ENCODE measurements at places on chromosomes 12 and 14.
A peak's percentile ranks its signal among the peaks of the same experiment; 100 is the strongest.

DNA sequence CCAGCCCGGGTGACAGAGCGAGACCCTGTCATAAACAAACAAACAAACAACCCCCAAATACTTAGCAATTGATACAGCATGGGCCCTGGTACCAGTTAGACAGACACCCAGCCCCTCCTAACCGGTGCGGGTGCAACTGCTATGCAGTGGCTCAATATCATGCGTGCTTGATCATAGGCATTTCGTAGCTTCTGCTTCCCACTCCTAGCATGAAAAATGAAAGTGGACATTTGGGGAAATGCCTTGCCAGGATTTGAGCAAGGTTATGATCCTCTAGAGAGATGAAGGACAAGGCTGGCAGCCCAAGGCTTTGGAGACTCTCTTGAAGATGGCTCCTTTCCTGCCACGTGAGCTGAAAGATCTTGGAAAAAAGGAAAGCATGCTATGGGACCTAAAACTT is 13.7 kb downstream of the FGF6 start:
- ATAC-seq, result no peak

- ATAC-seq, result no peak
These were observed 102.2 kb downstream of the PRKAB1 start for GRCh38 chr12:119770146-119770545.

GRCh38 chr14:69797573-69798338 is 715 bp upstream of the SLC10A1 start:
- ATAC-seq, result no peak

DNA sequence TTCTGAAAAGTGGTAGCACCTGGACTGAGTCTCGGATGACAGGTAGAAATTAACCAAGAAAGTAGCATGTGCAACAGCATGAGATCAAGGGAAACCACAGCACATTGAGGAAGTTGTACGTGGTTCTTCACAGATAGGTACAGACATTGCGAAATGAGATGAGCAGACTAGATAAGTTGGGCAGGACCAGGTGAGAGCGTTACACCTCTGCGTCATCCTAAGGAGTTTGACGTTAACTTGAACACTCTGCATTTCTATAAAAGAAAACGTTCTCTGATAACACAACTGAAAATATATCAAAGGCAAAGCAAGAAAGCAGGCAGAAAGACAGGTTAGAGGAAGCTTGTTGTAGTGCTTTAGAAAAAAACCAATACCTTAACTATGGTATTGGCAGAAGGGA is 98.5 kb upstream of the RASSF8 start:
- no peak for ATAC-seq

DNA sequence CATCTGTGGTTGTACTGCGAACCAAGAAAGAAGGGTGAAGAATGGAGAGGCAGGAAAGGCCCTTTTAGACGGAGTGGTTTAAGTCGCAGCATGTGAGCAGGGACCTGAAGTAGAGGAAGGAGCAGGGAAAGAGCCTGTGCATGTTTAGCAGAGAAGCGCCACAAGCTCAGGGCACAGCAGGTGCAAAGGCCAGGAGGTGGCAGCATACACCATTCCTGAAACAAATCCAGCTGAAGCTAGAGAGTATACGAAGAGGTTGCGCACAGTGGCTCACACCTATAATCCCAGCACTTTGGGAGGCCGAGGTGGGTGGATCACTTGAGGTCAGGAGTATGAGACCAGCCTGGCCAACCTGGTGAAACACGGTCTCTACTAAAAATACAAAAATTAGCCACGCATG is 49.9 kb downstream of the HELB start:
- ATAC-seq, result no peak

DNA sequence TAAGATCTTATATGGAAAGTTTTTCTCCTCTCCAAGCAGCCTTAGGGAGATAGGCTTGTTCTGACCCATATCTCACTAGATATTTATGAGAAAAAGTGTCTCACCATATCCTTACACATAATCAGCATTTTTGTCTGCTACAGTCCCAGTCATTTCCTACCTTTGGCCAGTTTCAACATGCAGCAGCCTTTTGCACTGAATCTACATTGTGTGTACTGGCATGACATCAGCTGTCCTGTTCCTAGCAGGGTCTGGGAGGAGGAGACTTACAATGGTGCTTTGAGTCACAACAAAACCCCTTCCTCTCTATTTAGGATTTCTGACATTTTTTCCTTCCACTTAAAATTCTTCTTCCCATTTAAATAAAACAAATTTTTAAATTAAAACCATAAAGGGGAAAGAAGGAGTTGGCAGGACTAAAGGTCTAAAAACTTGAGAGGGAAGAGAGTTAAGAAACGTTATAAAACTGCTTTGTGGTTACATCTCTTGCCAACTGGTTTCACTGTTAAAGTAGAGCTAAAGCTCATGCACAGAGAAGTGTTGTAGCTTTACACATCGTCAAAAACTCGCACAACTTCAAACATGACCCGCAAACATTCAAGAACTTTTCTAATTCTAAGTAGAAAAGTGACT is 53.3 kb upstream of the CERS5 start:
- peak; percentile 89 for ATAC-seq

DNA sequence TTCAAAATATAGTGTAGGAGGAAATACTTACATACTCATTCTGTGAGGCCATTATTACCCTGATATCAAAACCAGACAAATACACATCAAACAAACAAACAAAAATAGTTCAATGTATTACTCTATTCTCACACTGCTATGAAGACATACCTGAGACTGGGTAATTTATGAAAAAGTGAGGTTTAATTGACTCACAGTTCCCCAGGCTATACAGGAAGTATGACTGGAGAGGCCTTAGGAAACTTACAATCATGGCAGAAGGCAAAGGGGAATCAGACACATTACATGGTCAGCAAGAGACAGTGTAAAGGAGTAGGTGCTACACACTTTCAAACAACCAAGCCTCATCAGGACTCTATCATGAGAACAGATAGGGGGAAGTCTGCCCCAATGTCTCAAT is 1023.2 kb downstream of the TMTC2 start:
- ATAC-seq, result no peak

- ATAC-seq, result no peak
These were observed 124.1 kb downstream of the ARMH4 start for GRCh38 chr14:58027904-58028303.

DNA sequence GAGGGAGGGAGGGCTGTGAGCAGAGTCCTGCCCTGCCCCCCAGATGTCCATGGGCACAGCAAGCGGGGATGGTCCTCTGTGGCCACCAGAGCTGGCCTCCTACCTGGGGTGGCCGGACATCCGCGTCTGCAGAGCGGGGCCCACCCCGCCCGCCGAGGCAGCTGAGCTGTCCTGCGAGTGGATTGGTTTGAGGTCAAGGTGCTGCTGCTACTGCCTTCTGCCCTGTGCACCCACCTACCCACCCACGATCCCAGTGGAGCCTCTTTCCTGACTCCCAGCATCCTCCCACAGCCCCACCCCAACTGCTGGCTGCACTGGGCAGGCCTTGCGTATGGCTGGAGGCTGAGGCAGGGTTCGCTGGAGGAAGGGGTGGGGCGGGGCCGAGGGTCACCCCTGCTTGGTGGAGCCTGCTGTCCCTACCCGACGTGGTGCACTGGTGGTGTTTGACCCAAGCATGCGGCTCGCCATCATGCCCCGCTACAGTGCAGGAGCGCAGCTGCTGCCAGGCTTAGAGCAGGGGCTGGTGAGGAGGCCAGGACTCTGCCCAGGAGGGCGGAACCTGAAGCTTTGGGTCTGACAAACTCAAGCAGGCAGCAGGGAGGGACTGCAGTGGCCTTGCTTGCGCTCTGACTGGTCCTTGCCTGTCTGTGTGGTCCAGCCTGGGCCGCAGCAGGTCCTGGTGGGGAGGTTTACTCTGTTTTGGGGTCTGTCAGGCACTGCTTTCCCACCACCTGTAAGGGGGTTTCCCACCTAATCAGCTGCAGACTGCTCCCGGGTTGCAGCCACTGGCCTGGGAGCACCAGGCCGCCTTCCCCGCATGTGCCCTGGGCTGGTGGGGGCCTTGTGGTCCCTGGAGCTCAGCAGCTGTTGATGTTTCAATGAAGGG is 23.7 kb downstream of the CEP170B start:
- no peak for ATAC-seq

DNA sequence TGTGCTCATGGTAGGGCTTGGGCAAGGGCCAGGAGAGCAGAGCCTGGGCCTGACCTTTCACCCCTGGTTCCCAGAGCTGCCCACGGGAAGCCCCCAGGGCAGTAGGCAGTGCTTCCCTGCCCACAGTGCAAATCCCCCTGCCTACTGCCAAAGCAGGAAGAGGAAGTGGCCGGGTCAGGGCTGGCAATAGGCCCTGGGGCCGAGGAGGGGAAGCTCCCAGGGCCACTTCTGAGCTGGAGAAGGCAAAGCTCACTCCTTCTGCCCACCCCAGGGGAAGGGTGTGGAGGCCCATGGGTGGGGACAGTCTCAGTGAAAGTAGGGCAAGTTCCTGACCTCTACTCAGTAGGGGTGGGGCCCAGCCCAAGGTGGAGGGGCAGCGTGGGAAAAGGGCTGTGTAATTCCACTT is 5.4 kb upstream of the NR4A1 start:
- ATAC-seq, result no peak

- ATAC-seq, result no peak
These were observed 76.7 kb downstream of the ANO6 start for GRCh38 chr12:45292486-45293195.

- ATAC-seq, result no peak
These were observed 50.6 kb upstream of the PTGR2 start for GRCh38 chr14:73800970-73801515.

DNA sequence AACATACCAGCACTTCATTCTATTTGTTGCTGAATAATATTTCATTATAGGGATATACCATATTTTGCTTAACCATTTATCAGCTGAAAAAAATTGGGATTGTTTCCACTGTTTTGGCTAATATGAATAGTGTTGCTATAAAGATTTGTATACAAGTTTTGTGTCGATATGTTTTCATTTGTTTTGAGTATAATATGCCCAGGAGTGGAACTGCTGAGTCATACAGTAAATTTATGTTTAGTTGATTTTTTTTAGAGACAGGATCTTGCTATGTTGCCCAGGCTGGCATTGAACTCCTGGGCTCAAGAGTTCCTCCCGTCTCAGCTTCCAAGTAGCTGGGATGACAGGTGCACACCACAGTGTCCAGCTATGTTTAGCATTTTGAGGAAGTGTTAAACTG is 131.5 kb upstream of the TMCC3 start:
- no peak for ATAC-seq

GRCh38 chr12:91432089-91432488 is 249.5 kb upstream of the DCN start:
- ATAC-seq, result no peak

DNA sequence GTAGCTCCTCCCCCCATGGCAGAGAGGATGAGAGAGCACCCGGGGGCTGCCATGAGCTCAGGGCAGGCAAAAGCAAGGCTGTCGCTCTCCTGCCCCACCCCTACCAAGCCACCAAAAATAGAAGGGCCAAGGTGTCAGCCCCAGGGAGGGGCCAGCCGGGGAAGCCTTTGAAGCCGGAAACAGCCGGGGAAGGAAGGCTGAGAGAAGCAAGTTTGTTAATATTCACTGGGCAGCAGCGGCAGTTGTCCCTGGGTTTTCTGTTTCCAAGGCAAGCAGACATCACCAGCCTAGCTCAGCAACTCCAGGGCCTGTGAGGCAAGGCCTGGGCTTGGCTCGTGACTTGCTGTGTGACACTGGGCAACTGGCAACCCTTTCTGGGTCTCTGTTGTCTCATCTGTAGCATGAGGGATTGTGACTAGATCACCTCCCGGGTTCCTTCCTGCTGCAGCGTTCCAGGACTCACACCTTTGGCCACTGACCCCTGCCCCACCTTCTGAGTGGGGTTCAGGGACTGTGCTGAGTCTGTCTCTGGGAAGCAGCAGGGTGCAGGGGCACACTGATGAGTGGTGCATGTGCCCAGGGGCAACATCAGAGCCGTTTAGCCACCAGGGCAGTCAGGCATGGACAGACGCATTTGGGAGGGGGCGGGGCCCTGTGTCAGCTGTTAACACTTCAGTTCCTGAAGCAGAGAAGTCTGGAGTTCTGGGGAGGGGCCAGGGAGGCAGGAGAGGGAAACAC is 24.3 kb downstream of the SYNDIG1L start:
- ATAC-seq, result peak; percentile 86

- ATAC-seq, result no peak
These were observed 550.8 kb upstream of the TMEM132C start for GRCh38 chr12:127716166-127716565.
